ENCODE measurements at places on chromosomes 1 and 21.

DNA sequence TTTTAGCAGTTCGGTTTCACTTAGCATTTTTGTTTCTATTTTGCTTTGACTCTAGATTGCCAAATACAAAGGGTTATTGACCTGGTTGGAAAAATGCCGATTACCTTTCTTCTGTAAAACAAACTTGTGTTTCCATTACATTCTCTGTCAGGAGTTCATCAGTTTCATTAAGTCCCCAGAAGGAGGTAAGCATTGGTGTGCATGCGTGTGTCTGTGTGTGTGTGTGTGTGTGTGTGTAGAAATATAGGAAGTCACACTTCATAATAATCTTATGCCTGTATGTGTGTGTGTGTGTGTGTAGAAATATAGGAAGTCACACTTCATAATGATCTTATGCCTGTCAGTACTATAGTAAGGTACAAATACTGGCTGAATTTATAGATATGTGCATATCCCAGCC lies 10.0 kb downstream of the RGSL1 start:
- no peak overlapping the region for H3K4me3 ChIP-seq
- H3K4me1 ChIP-seq, result no peaks in the 10 kb centered on the region
- DNase-seq, result no peak
- H3K27me3 ChIP-seq, result peaks cover 50% of the 10 kb centered on the region
- peaks cover 12% of the 10 kb centered on the region for H3K36me3 ChIP-seq
- no peak overlapping the region for H3K27ac ChIP-seq

DNA sequence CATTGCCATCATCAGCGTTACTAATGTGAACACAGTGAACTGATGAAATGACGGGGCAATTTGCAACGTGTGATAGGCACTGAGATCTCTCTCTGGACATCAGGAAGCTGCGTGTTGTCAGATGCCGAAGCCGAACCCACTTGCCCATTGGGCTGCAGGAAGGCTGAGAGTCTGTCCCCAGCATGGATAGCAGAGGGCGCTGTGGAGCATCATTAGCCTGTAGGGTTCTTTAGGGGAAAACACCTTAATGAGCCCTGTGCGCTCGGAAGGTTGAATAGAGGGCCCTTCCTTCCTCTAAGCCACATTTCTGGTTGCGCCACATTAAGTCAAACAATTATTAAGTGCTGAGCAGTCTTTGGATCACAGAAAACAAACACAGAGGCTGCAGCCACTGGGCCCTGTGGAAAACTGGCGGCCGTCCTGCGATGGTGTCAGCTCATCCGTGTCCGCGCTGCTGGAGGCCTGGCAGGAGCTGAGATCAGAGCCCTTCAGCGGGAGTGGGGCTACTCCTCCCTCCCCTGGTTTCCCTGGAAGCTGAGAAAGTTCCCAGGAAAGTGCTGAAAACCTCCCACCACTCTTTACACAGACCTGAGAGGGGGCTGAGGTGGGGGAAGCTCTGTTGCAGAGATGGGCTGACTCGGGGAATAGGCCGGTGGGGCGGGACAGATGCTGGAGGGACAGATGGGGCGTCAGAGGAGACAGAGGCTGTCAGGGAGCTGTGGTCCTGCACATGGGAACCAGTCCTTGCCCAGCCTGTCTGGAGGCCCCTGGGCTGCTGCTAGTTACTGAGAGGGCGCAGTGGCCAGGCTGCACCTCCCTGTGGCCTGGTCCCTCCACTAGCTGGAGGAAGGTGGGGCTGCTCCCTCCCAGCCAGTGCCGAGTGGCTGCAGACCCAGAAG lies 12.7 kb downstream of the TFF2 start:
- H3K36me3 ChIP-seq, result no peaks in the 10 kb centered on the region
- H3K27ac ChIP-seq, result peak overlapping the region; percentile 22
- peak; percentile 79 for DNase-seq
- peak overlapping the region; percentile 12 for H3K4me3 ChIP-seq

GRCh38 chr1:61865646-61866220 lies 123.5 kb downstream of the PATJ start:
- H3K4me3 ChIP-seq, result no peak overlapping the region
- DNase-seq, result no peak
- no peaks in the 10 kb centered on the region for H3K4me1 ChIP-seq
- H3K27ac ChIP-seq, result no peak overlapping the region

DNA sequence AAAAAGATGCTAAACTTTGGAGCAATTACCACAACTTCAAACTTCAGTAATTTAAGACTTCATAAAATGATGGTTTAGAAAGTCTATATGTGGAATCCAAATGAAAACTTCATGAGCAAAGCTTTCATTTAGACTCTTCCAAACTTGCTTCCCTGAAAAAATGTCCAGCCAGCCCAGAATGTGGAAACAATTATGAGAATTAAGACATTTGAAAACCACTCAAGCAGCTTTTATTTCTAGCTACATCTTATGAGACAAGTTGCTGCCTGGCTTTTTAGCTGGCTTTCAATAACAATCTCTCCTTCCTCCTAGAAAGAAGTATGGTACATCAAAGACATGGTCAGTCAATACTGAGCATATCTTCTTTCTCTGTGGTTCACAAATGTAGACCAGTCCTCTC lies 21.8 kb downstream of the LPAR3 start:
- no peak for DNase-seq
- no peak overlapping the region for H3K27ac ChIP-seq
- H3K4me1 ChIP-seq, result no peaks in the 10 kb centered on the region
- no peaks in the 10 kb centered on the region for H3K36me3 ChIP-seq
- no peak overlapping the region for H3K4me3 ChIP-seq

- no peak overlapping the region for H3K27ac ChIP-seq
- H3K27me3 ChIP-seq, result no peaks in the 10 kb centered on the region
- H3K4me1 ChIP-seq, result peaks cover 22% of the 10 kb centered on the region
- no peaks in the 10 kb centered on the region for H3K36me3 ChIP-seq
Measured at GRCh38 chr1:9553736-9554144, 14.5 kb downstream of the SLC25A33 start.

DNA sequence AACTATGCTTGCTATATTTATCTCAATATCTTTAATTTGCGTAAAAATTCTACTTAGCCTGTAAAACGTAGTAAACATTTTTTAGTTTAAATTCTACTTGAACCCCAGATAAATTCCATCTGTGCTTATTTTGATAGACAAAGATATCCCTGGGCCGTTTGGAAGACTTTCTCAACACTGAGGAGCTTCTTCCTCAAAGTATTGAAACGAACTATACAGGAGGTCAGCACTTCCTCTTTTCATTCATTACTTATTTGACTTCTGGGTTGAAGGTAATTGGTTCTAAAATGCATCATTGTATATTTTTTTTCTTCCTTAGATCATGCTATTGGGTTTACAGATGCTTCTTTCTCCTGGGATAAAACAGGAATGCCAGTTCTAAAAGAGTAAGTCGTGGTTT lies 74.7 kb downstream of the HSPA13 start:
- no peak for DNase-seq
- H3K36me3 ChIP-seq, result no peaks in the 10 kb centered on the region
- no peak overlapping the region for H3K4me3 ChIP-seq
- H3K27ac ChIP-seq, result no peak overlapping the region
- no peaks in the 10 kb centered on the region for H3K27me3 ChIP-seq

GRCh38 chr1:178682429-178682828 lies 42.6 kb upstream of the RALGPS2 start:
- no peak for DNase-seq
- H3K27ac ChIP-seq, result no peak overlapping the region
- H3K4me1 ChIP-seq, result peaks cover 21% of the 10 kb centered on the region
- peaks cover 3% of the 10 kb centered on the region for H3K27me3 ChIP-seq
- H3K36me3 ChIP-seq, result no peaks in the 10 kb centered on the region
- no peak overlapping the region for H3K4me3 ChIP-seq

- no peaks in the 10 kb centered on the region for H3K4me1 ChIP-seq
- no peaks in the 10 kb centered on the region for H3K36me3 ChIP-seq
- H3K27ac ChIP-seq, result no peak overlapping the region
Measured at GRCh38 chr1:74486036-74486435, 26.4 kb downstream of the LRRC53 start.

- H3K27me3 ChIP-seq, result peaks cover 57% of the 10 kb centered on the region
- DNase-seq, result peak; percentile 2
- H3K27ac ChIP-seq, result no peak overlapping the region
- H3K4me3 ChIP-seq, result no peak overlapping the region
Measured at GRCh38 chr1:208652296-208653160, 408.3 kb upstream of the PLXNA2 start.

DNA sequence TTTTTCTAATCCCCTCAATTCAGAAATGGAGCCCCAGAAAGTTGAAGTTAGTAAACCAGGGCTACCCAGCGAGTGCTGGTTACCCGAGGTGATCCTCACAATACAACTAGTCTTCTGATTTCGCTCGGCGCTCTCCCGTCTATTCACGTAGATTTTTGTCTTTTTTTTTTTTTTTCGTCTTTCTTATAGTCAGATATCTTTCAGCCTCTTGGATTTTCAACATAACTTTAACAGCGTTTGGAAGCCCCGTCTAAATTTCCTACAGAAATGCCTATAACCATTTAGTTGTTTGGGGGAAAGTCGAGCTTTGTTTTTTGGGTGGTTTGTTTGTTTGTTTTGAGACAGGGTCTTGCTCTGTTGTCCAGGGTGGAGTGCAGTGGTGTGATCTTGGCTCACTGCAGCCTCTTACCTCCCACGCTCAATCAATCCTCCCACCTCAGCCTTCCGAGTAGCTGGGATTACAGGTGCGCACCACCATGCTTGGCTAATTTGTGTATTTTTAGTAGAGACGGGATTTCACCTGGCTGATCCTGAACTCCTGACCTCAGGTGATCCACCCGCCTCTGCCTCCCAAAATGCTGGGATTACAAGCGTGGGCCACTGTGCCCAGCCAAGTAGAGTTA lies 818 bp upstream of the TMEM50B start:
- peaks cover 18% of the 10 kb centered on the region for H3K4me1 ChIP-seq
- no peak for DNase-seq
- no peaks in the 10 kb centered on the region for H3K36me3 ChIP-seq
- peak overlapping the region; percentile 98 for H3K27ac ChIP-seq
- no peaks in the 10 kb centered on the region for H3K27me3 ChIP-seq
- peak overlapping the region; percentile 92 for H3K4me3 ChIP-seq

DNA sequence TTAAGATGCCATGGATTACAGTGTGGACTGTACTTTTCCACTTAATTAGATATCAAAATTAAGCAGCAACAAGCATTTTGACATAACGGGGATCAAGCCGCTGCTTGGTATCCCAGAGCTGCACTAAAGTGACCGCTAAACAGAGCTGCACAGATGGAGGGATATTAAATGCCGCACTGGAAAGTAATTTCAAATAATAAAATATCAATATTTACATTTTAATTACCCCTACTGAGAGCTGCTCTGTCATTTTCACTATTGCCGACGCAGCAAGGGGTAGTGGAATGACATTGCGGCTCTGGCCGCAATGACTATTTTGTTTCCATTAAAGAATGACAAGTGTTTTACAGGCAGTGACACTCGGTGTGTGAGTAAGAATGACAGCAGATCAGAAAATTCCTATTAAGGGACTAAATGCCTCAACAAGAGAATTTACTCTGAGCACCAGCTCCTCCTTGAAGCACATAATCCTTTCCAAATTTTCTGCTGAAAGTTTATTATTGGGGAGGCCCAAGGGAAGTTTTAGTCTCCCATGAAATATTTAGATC lies 109.1 kb upstream of the USH2A start:
- H3K4me3 ChIP-seq, result no peak overlapping the region
- DNase-seq, result no peak
- no peaks in the 10 kb centered on the region for H3K4me1 ChIP-seq
- H3K27ac ChIP-seq, result no peak overlapping the region

DNA sequence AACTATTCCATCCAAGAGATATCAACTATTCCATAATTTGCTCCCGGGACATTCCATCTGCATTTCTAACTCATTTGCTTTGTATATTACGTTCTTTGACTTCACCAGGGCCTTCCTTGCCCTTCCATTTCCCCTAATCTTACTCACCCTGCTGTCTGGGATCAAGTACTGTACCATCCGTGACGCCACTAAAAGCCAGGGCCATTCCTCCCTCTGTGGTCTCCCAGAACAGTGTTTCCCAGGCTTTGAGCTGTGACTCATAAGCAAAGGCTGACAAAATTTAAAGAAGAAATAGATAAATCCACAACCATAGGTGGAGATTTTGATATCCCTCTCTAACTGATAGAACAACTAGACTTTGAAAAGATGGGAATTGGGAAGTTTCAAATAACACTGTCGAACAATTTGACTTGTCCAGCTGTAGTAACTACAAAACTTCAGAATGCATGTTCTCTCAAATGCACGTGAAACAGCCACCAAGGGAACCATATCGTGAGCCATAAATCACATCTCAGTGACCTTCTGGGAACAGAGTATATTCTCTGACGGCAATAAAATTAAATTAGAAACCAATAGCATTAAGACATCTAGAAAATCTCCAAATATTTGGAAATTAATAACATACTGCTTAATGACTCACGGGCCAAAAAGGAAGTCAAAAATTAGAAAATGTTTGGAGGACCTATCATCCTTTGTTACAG lies 501.0 kb downstream of the SETD4 start:
- no peak overlapping the region for H3K27ac ChIP-seq
- peaks cover 3% of the 10 kb centered on the region for H3K36me3 ChIP-seq
- H3K4me1 ChIP-seq, result no peaks in the 10 kb centered on the region
- no peak overlapping the region for H3K4me3 ChIP-seq
- H3K27me3 ChIP-seq, result no peaks in the 10 kb centered on the region

- H3K27ac ChIP-seq, result no peak overlapping the region
- DNase-seq, result no peak
- H3K36me3 ChIP-seq, result no peaks in the 10 kb centered on the region
- H3K4me1 ChIP-seq, result no peaks in the 10 kb centered on the region
- H3K27me3 ChIP-seq, result peaks cover 6% of the 10 kb centered on the region
- no peak overlapping the region for H3K4me3 ChIP-seq
Measured at GRCh38 chr1:99304725-99305282, 40.5 kb downstream of the PLPPR4 start.

GRCh38 chr1:7300893-7301663 lies 470.0 kb upstream of the VAMP3 start:
- no peak overlapping the region for H3K27ac ChIP-seq
- no peak for DNase-seq
- no peaks in the 10 kb centered on the region for H3K36me3 ChIP-seq
- no peaks in the 10 kb centered on the region for H3K4me1 ChIP-seq

GRCh38 chr1:18743233-18743632 lies 112.6 kb downstream of the PAX7 start:
- no peak overlapping the region for H3K4me3 ChIP-seq
- H3K27ac ChIP-seq, result no peak overlapping the region
- H3K36me3 ChIP-seq, result no peaks in the 10 kb centered on the region
- DNase-seq, result no peak

- peaks cover 2% of the 10 kb centered on the region for H3K36me3 ChIP-seq
- no peak overlapping the region for H3K27ac ChIP-seq
- no peak for DNase-seq
- H3K27me3 ChIP-seq, result peaks cover 2% of the 10 kb centered on the region
- H3K4me3 ChIP-seq, result peak overlapping the region; percentile 74
Measured at GRCh38 chr1:9291914-9292360, 757 bp upstream of the SPSB1 start.

- H3K4me3 ChIP-seq, result no peak overlapping the region
- H3K36me3 ChIP-seq, result no peaks in the 10 kb centered on the region
- no peak overlapping the region for H3K27ac ChIP-seq
- no peak for DNase-seq
- H3K4me1 ChIP-seq, result peaks cover 5% of the 10 kb centered on the region
Measured at GRCh38 chr21:42028766-42029425, 18.7 kb upstream of the ZBTB21 start.
